Upper lobe of right lung (tissue), 1 donor: ENCODE measurements at places on chromosomes 7 and 10.
A peak's percentile ranks its signal among the peaks of the same experiment; 100 is the strongest.

DNA sequence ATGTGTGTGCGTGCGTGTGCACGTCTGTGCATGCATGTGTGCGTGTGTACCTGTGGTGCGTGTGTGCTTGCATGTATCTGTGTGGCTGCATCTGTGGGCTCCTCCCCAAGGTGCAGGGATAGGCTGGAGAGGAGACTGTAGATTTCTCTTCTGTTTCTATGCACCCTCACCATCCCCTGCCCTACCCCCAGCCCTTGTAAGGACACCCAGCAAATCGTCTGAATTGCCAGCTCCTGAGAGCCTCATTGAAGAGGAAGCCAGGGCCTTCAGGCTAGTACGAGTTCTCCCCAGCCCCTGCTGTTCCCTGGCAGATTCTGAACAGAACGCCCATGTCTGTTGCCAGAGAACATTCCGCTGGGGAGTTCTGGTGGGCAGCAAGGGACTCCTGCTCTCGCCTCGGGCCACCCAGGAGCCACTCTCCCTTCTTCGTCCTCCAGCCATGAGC lies 17.0 kb upstream of the TRIM8 start:
- DNase-seq, result peak; percentile 41

DNA sequence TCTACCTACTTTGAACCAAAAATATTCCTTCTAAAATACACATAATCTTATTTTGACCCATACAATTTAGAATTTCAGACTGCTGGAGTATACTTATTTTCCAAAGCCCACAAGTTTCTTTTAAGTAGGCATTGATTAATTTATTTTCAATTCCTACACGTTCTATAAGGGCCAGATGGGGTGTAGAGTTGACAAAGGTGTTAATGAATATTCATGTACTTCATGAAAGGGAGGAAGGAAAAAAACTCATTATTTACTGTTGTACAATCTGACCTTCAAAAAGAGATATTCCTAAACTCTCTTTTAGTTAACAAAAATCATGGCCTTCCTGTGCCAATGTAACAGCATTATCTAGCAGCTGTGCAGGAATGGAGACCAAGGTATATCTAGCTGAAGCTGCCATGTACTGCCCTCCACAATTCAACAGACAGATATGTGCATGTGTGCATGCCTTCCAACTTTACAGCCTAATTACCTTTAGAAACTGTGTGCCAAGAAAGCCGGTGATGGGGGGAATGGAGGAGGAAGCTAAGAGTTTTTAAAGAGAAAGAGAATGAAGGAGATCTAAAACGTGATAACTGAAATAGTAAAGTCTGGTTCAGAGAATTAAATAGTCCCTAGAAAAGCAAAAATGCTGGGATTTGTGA lies 108.9 kb downstream of the UPF2 start:
- DNase-seq, result no peak

DNA sequence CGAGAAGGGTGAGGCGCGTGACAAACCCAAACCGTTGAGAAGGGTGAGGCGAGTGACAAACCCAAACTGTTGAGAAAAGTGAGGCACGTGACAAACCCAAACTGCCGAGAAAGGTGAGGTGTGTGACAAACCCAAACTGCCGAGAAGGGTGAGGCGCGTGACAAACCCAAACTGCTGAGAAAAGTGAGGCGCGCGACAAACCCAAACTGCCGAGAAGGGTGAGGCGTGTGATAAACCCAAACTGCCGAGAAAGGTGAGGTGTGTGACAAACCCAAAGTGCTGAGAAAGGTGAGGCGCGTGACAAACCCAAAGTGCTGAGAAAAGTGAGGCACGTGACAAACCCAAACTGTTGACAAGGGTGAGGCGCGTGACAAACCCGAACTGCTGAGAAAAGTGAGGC lies 25.0 kb downstream of the ESYT2 start:
- DNase-seq, result no peak

DNA sequence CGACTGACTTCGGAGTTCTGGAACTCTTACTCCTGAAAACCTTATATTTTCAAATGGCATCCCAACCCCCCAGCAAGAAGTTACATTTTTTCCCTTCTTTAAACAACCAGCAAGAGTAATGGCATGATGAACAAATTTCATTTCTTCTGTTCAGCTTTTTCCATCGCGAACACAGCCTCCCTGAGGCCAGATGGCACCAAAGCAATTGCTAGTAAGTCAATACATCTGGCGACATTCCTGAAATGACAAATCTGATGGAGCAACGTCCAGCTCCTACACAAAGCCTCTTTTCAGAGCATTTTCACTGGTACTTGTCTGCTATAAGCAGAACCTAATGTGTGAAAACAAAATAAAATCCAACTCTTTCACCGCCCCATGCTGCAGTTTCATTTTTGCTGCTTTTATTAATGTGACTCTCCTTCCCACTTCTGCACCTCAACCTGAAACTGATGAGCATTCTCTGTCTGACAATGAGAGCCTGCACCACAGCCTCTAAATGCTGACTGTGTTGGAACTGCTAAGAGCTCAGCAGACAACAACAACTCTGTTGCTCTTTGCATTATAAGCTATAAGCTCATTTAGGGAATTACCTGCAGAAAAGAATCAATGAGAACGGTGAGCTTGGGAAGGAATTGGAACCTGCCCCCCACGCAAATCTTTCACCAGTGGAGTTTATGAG lies 229.8 kb downstream of the FGFR2 start:
- no peak for DNase-seq

GRCh38 chr7:106865130-106866041 lies at the start of gene PIK3CG:
TSS of gene PIK3CG (plus strand) at chr7:106865282. CDS start at chr7:106867562, 2,280 bp downstream.
- no peak for DNase-seq

DNA sequence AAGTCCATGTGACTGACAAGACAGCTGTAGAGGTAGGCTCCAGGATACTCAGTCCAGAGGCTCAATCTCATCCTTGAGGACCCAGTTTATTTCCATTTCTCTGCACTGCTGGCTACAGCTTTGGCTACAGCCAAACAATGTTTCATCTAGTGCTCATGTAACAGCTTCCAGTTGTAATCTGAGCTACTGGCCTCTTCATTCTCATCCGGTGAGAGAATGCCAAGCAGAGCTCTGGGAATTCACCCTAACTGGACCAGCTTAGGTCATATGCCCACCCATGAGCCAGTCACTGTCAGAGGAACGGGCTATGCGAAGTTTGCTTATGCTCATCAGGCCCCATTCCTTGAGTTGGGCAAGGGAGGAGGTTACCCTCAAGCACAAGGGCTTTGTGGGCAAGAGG lies 192.9 kb downstream of the EVX1 start:
- no peak for DNase-seq

GRCh38 chr10:76270464-76270863 lies 839.0 kb downstream of the LRMDA start:
- DNase-seq, result no peak

- no peak for DNase-seq
Observed at GRCh38 chr7:157194948-157195347, 56.2 kb downstream of the UBE3C start.

DNA sequence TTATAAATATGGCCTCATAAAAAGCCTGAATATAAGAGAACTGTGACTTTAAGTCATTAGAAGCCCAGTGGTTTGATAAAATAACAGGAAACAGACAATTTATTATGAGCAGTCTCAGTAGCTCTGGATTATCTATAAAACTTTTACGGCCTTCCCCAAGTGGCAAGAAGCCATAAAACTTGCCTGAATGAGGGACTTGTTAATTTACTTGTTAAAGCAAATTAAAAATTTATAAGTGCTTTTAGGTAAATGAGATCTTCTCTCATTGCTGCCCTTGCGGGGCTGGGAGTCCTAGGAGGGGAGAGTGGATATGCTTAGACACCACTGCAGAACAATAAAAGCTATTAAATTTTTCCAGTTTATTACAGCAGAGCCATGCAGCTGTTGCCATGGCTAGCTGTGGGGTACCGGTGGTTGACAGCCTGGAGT lies 499.9 kb downstream of the AUTS2 start:
- DNase-seq, result no peak

- no peak for DNase-seq
Observed at GRCh38 chr7:135672560-135673359, 10.4 kb downstream of the STMP1 start.

GRCh38 chr10:104253106-104253505 lies 1.6 kb upstream of the GSTO1 start:
- no peak for DNase-seq

DNA sequence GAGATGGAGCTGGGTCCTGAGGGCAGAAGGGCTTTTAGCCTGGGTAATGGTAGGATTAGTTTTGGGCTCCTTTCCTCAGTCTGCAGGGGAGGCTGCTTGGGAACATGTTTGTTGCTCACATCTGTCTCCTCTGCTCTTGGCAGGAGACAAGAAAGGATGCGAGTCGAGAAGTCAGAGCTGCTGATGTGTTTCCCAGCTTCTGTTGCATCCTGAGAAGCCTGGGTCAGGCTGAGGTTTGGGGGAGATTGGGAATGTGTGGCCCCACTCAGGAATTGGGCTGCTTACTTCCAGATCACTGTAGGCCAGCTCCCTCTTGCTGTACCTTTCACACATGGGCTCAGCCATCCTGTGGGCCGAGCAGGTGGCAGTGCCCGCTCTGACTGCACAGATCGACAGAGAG lies 79.2 kb downstream of the CCNY start:
- DNase-seq, result no peak

GRCh38 chr10:75857269-75857846 lies 425.9 kb downstream of the LRMDA start:
- no peak for DNase-seq

DNA sequence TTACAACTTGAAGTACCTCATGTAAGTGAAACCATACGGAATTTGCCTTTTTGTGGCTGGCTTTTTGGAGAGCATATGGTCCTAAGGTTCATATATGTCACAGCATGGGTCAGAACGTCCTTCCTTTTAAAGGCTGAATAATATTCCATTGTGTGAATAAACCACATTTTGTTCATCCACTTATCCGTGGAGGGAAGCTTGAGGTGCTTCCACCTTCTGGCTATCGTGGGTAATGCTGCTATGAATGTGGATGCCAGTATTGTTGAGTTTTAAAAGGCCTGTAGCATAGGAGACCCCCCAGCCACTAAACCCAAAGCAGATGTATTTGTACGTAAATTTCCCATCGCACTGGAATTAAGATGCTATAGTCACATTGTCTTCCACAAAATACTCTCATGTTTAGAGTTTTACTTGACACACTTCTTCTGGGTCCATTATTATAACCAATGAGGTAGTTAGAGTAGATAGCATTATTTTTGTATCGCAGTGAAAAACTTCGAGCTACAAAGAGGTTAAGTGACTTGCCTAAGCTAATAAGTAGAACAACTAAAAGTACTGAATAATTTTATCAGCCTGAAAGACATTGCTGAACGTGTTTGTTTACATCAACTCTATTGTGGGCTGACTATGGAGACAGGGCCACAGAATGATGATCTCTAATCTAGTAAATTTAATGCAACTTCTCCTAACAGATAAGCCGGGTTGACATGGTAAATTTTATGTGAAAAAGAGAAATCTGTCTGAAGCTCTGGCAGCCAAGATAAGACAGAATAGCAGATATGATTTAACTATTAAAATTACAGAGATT lies 183.0 kb upstream of the CTBP2 start:
- no peak for DNase-seq

DNA sequence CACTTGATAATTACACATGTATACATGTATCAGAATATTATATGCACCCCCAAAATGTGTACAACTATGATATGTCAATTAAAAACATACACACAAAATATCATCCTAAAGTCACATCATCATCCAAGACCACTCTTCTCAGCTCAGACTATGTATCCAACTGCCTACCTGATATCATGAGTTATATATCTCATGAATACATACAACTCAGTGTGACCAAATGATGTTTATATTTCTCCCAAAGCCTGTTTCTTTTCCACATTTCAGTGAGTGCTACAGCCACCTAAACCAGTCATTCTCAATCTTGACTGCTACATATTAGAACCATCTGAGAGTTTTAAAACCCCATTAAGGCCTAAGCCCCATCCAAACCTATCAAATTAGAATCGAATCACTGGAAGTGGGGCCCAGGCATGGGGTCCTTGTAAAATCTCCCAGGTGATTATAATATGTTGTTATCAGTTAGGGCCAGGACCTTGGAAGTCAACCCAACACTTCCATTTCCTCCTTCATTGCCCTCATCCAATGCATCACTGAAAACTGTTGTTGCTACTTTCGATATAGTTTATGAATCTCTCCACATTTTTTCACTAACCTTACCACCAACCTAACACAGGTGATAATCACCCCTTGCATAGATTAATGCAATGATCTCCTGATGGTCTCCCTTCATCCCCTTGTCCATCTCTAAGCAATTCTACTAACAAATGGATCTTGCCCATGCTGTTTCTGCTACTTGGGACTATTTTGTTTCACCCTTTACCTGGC lies 53.8 kb upstream of the ITGB8 start:
- no peak for DNase-seq

- DNase-seq, result no peak
Observed at GRCh38 chr10:73838827-73839226, 27.4 kb upstream of the NDST2 start.
